Mucosa of gallbladder (tissue), 1 donor: ENCODE measurements at places on chromosomes 13 and 19.

DNA sequence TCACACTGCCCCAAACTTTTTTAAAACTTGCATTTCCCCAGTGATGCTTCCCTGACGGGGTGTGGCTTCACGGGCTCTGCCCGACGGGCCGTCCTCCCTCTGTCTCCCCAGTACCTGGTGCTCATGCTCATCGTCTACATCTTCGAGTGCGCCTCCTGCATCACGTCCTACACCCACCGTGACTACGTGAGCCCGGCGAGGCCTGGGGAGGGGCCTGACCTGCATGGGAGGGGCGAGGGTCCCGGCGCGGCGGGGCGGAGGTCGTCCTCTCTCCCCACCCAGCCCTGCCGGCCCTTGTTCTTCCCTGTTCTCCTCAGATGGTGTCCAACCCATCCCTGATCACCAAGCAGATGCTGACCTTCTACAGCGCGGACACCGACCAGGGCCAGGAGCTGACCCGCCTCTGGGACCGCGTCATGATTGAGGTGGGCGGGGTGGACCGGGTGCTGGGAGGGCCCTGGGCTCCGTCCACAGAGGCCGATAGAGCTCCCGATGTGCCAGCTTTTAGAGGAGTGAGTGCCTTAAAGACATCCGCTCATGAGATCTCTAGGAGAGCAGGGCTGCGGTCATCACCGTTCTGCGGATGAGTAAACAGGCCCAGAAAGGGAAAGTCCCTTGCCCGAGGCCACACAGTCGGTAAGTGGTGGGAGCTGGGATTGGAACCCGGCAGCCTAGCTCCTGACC is 6.9 kb downstream of the UPK1A start:
- DNase-seq: peak; percentile 31

- peak; percentile 78 for DNase-seq
These were observed 2.0 kb upstream of the RNF126 start for GRCh38 chr19:664913-665443.

DNA sequence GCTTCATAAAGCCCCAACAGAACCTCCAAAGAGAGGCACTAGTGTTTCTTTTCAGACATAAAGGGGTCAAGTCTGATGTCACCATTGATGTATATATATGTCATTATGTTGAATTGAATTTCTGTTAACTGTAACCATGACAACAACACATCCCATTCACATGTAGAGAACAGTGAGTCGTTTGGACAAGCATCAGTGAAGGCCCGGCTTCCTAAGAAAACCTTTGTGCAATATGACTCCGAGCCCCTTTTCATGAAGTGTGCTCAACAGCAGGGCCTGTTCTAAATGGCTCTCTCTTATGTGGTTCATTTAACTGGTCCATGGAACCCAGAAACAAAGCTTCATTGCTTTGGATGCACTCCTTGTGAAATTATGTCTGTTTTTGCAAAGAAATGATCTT is 67.2 kb upstream of the UBL3 start:
- no peak for DNase-seq

DNA sequence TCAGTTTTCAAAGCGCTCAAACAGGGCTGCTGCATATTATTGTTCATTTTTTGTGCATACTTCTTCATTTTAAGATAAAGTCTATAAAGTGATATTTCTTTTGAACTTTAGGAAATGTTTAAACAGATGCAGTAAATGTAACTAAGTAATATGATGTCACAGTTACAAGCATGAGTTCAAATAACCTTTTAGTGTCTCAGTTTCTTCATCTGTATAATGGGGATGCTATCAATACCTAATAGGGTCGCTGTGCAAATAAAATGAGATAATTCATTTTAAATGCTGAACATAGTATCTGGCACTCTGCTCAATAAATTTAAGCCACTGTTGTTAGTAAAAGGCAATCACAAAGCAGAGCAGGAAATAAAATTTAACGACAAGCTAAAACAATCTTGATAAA is 97.5 kb downstream of the UGGT2 start:
- no peak for DNase-seq
